ENCODE measurements at places on chromosomes 13 and 19.

DNA sequence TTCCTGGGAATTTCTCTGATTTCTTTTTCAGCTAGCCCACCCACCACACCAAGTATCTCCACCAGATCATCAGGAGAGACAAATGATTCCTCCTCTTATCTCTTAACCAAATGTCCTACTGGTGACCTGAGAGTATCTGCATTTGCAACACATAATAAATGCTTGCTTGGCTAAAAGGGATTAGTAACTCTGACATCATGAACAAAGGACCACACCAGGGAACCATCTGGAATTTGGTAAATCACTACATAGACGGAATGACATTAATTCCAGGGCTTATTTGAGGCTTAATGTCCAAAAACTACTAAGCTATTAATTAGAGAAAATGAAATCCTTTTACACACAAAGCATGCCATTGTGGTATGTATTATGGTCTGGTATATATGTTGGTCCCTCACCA, 139.0 kb downstream of the RAP2A start:
- no peak for DNase-seq

- DNase-seq = no peak
Observed at GRCh38 chr13:107258599-107259187, 690.8 kb upstream of the ARGLU1 start.

- DNase-seq = no peak
Observed at GRCh38 chr19:51203916-51204315, 21.0 kb upstream of the CD33 start.

GRCh38 chr13:108267347-108267746, 2.2 kb upstream of the TNFSF13B start:
- DNase-seq = no peak

DNA sequence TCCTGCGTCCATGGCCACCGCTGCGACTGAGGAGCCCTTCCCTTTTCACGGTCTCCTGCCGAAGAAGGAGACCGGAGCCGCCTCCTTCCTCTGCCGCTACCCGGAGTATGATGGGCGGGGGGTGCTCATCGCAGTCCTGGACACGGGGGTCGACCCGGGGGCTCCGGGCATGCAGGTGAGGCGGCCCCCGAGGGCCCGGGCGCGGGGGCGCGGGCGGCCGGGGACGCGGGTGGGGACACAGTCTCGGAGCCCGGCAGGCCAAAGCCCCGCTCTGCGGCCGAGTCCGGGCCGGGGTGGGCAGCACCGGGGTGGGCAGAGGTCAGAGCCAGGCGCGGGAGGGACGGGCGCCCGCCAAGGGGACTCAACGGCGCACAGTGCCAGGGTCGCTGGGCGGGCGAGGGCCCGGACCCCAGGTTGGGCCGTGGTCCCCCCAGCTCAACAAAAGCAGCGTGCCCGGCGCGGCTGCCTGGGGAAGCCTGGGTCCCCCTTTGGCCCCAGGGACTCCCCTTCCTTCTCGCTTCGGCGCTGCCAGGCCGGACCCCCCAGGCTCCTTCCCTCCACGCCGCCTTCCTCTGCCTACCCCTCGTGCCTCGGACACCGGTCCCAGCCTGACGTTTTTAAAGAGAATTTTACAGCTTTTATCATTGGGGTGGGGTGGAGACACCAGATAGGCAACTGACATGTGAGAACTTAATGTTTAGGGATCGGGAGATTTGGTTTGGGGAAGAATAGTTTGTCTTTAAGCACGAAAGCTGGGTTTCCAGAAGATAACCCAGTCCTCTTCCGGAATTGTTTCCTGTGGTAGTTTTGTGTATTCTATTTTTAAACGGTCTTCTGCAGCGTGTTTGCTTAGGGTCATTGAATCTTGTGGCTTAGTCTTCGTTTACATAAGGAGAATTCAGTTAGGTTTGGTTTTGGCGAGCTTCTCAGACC, 509 bp downstream of the TPP2 start:
- no peak for DNase-seq

GRCh38 chr13:48849515-48849914, 126.2 kb upstream of the FNDC3A start:
- DNase-seq = no peak

DNA sequence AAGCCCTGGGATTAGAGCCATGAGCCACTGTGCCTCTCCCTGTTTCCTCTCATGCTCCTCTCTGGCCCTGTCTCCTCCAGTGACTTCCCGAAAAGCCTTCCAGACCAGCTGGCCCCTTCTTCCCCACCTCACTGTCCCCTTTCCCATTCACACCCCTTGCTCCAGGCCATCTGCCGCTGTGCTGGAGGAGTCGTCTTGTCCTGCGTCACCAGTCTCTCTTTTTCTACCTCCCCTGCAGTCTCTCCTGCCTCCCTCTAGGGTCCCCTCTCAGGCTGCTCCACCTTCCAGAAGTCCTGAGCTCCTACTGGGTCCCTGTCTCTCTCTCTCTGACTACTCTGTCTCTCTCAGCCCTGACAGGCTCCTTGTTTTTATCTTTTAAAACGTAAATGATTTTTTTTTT, 5.3 kb upstream of the FFAR1 start:
- DNase-seq = no peak

DNA sequence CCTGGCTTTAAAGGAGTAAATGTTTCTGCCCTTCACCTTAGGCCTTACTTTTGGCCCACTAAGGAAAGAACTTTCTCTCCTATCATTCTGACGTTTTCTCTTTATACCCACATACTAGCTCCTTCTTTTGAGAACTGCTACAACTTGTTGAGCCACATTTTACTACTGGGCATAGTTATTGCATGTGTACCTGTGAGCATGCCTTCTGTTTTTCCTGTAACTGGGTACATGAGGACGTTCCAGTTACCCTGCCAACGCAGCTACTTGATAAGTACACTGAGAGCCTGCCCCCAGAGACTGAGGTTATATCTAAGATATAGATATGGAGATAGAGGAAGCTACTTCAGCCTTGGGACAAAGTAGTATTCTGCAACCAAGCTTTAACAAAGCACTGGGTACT, 3.5 kb downstream of the CCDC169 start:
- no peak for DNase-seq

GRCh38 chr19:36113894-36114720, 568 bp downstream of the POLR2I start:
- no peak for DNase-seq

All from BJ (cell line).